ENCODE measurements at places on chromosomes 3 and 15.

DNA sequence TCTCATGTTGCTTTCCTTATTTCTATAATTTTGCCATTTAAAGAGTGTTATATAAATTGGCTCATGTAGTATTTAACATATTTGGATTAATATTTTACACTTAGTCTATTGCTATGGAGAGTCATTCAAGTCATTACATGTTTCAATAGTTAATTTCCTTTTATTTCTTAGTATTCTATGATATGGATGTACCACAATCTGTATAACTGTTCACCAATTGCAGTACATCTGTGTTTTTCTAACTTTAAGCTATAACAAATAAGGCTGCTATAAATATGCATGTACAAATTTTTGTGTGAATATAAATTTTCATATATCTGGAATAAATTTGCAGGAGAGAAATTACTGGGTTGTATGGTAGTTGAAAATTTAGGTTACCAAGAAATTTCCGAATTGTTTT, 993.4 kb downstream of the NAALADL2 start:
- DNase-seq: no peak

- DNase-seq: no peak
These were observed 63.5 kb upstream of the PRR20G start for GRCh38 chr3:127351321-127351720.

- DNase-seq: no peak
These were observed 44.3 kb downstream of the P2RY1 start for GRCh38 chr3:152879130-152879789.

GRCh38 chr15:90869601-90870353, 1.4 kb downstream of the FURIN start:
- peak; percentile 97 for DNase-seq

- DNase-seq: no peak
These were observed 36.6 kb upstream of the EPHB3 start for GRCh38 chr3:184524981-184525336.

DNA sequence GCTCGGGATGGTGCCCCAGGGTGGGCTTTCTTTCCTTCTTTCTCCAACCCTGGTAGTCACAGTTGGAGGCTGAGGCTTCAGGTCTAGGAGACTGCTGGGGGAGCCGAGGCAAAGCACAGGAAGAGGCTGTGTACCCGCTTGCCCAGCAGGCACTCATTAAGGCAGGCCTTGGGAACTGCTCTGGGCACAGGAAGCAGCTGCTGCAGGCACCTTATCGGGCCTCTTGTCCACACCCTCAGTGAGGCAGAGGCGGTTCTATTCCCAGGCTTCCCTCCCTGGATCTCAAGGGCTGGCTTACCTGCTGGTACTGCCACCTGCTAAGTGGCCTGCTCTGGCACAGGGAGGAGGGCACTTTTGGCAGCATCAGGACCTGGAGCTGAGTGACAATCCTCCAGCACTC, 15.8 kb upstream of the GRM2 start:
- DNase-seq: no peak

- no peak for DNase-seq
These were observed 442.7 kb upstream of the NR2F2 start for GRCh38 chr15:95887666-95888390.

GRCh38 chr3:77254967-77255831, 215.3 kb downstream of the ROBO2 start:
- DNase-seq: peak; percentile 36

GRCh38 chr3:193310914-193311723, 67.4 kb downstream of the ATP13A5 start:
- DNase-seq: no peak

DNA sequence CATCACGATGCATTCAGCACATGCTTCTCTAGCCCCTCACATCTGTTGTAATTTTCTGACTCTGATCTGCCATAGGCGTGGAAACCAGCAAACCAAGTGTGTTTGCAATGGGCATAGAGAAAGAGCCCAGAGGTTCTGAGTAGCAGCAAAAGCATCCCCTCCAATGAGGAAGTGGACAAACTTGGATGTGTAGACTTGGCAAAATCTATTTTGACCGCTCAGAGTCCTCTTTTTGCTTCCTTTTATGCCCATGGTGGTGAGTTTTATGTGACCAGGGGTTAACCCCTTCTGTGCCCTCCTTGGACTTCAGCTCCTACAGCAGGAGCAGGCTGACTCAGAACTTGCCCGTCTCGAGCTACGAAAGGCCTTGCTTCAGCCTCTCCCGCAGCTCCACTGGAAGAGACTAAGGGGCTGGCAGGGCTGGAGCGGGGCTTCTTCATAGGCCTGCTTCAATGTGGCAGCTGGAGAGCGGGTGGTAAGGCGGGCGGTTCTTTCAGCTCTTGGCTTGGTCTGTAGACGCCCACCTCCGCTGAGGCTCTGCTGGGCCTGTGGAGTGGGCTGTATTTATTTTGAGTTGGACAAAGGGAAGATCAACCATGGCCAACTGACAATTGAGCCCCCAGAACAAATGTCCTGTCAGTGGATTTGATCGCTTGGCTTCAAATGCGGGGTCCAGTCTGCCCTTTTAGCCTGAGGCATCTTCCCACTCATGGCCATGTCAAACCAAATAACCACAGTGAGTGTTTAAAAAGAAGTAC, 6.5 kb upstream of the ETV5 start:
- DNase-seq: no peak

GRCh38 chr15:26179906-26180305, 316.8 kb upstream of the ATP10A start:
- DNase-seq: no peak

DNA sequence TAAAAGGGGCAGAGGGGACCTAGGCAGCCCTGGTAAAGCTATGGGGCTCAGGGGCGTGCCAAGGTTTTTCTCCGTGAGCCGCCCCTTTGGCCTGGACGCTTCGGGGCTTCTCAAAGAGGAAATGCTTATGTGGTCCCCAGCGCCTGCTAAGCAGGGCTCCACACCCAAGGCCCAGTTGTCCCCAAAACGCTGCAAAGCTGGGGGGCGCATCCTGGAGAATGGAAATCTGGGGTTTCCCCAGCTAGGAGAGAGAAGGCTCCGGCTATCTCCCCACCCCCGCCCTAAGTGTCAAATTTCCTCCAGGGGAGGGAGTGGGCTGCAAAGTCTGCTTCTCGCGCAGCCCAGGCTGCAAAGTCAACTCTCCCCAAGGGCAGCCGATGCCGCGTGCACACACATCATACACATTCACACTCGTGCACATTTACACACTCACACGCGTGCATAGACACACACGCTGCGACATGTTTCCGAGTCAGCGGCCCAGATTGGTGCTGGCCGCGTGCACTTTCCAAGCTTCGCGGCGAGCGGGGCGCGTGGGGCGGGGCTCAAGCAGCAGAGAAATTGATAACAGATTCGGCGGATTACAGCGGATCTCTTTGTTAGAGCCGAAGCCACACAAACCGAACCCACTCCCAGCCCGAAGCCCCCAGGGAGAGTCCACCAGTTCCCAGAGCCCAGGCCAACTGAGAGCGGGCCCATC, 4.5 kb downstream of the WNT5A start:
- no peak for DNase-seq

DNA sequence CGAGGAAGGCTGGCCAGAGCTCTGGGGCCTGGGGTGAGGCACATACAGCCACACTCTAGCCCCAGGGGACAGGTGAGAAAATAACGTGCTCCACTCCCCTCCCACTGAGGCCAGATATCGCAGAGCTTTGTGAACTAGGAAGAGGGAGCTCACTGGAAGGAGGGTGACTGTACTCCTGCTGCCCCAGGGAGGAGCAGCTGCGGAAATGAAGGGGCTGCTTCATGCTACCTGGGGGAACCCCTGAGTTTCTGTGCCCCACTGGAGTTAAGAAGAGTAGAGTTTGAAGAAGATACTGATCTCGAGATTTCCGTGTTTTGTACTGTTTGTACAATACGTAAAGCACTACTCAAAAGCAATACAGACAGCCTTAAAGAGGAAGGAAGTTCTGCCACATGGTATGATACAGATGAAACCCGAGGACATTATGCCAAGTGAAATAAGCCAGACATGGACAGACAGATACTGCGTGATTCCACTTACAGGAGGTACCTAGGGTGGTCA, 44.6 kb downstream of the CMTM6 start:
- no peak for DNase-seq

DNA sequence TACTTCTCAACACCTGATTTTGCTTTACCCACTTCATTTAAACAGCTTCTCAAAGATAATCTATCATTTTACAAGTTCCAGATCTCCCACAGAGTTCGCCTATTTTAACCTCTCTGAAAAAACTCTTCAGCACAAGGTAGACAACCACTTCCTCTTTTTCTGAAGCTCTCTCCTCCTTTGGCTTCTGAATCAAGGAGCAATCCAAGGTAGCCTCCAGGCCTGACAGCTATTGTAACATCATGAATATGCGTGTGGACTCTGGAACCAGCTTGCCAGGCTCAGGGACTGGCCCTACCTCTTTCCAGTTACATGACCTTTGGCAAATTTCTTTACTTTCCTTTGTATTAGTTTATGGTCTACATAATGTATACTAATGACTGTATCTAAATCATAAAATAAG, 405.9 kb upstream of the ZNF385D start:
- DNase-seq: no peak

GRCh38 chr15:39300451-39301153, 280.3 kb upstream of the THBS1 start:
- DNase-seq: peak; percentile 65

GRCh38 chr15:38398134-38398533, 55.8 kb upstream of the FAM98B start:
- peak; percentile 95 for DNase-seq

DNA sequence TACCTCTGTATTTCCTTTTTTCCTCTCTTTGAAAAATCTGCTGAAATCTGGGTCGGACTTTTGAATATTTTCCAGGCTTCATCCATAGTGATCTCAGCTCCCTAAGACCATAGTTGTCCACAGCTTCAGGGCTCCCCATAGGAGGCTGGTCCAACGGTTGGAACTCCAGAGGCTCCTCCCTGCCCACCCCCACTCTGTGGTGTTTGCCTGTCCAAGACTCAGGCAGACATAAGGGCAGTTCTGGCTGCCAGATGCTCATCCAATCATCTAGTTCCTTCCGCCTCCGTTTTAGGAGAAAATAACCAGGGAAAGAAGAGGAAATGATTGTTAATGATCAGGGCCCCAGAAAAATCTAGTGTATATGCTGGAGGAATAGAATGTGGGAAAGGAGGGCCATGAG, 27.9 kb upstream of the PRTG start:
- no peak for DNase-seq

DNA sequence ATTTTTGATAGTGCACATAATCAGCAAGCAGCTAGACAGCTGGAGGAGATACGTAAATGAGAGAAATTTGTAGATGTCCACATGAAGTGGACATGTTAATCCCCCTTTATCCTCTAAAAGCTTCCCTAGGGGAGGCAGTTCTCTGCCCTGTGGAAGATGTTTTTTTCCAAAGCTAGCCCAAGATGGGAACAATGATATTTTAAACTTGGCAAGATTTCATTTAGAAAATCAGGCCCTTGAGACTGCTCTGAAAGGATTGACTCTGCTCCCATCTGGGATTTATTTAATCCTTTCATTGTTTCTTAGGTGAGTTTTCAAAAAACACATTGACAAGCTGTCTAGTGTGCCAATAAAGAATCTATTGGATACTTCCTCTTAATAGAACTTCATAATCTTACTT, 92.0 kb downstream of the SYNPR start:
- DNase-seq: no peak

DNA sequence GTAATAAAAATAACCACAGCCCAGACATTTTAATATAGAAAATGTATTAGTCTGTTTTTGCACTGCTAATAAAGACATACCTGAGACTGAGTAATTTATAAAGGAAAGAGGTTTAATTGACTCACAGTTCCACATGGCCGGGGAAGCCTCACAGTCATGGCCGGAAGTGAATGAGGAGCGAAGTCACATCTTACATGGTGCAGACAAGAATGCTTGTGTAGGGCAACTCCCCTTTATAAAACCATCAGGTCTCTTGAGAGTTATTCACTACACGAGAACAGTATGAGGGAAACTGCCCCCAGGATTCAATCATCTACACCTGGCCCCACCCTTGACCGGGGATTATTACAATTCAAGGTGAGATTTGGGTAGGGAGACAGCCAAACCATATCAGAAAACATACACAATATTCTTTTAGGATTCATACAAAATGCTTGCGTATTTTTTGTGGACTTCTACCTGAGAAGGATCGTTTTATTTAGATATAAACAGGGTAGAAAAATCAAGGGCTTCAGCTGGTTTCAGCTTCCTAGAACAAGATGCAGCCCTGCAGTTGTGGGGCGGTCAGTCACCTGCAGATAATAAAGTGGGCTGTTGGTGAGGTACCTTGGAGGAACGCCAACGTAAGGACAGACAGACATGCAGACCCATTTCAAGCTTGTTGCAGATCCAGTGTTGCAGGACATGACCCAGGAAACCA, 101.9 kb downstream of the TNIK start:
- peak; percentile 45 for DNase-seq

DNA sequence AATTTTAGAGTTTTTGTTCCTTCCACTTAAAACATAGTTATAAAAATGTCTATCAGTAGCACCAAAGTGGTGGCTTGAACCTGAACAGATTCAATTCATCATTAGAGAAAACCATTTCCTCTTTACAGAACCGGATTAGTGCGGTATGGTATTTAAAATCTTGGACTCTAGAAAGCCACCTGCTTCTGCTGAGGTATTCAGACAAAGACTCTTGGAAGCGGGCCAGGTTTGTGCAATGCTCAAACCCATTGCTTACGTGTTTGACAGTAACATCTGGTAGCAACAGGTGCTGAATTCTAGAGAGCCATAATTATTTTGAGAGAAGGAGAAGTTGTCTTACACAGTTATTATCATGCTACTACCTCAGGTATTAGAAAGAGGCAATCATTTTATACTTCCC, 290.5 kb downstream of the NAALADL2 start:
- DNase-seq: peak; percentile 43

DNA sequence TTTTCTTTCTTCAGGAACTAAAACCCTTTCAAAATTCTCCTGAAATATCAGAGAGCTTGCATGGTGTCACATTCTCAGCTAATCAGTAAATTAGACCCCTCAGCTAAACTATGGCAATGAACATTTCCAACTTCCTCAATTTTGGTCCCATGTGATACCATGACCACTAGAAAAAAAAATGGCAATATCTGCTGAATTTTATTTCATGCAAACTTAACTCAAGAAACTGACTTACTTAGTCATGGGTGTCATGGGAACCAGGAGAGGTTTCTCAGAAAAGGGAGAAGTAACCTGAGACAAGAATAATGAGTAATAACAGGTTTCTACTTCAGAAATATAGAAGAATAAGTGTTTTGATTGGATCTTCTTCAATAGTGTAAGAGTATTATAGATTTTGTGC, 784.6 kb upstream of the ALCAM start:
- DNase-seq: no peak

DNA sequence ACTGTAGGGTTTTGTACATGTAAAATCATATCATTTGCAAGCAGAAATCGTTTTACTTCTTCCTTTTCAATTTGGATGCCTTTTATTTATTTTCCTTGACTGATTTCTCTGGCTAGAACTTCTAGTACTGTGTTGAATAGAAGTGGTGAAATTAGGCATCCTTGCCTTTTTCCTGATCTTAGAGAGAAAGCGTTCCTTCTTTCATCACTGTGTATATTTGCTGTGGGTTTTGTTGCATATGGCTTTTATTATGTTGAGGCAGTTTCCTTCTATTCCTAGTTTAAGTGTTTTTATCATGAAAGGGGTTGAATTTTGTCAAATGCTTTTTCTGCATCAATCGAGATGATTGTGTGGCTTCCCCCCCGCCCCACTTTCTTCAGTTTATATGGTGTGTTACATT, 140.9 kb downstream of the ATG7 start:
- DNase-seq: no peak

GRCh38 chr15:33149919-33150318, 44.6 kb downstream of the FMN1 start:
- DNase-seq: peak; percentile 13
